ENCODE measurements at places on chromosomes 12 and 14.

DNA sequence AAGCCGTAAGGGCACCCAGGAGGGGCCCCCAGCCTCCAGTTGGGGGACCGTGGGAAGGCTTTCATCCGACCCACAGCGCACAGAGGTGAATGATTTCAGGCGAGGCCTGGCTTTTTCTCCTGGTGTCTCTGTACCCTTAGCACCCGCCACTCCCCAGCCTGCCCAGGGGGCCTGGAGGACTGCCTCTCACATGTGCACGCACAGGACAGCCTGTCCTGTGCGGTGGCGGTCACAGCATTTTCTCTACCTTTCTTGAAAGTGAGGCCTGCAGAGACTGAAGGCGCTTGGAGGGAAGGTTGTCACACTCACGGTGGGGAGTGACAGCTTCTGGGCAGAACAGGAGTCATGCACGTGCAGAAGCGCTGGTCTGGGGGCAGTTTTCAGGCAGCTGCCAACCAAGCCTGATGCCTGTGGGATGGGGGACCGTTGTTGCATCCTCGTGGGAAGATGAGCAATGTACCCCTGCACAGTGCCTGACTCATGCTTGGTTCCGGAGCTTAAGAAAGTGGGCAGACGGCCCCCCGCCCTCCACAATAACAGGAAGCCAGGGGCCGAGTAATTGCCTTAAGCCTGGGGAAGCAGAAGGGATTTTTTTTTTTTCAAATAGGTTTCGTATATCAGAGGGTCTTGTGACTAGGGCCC, 148.1 kb downstream of the TSPAN9 start:
- DNase-seq = peak; percentile 37

GRCh38 chr12:107369679-107370078, 276.3 kb upstream of the CRY1 start:
- no peak for DNase-seq

GRCh38 chr12:108457734-108458361, 57.2 kb upstream of the FICD start:
- DNase-seq = no peak

GRCh38 chr12:49567611-49568441, at the start of gene MCRS1:
TSS of gene MCRS1 (minus strand) at chr12:49568142. CDS start at chr12:49566731, 1,411 bp downstream.
- peak; percentile 85 for DNase-seq

All from HFFc6 (cell line).